Activated T-cell treated with anti-CD3 and anti-CD28 coated beads, Interleukin-2, amount 50 U/mL, for 72 hours (primary cell): ENCODE measurements at places on chromosomes 12 and 14. TPM values are rescaled to one million over a fixed set of nuclear protein-coding genes. Genes with fewer than 3 reads are reported as not detected.
A peak's percentile ranks its signal among the peaks of the same experiment; 100 is the strongest.

DNA sequence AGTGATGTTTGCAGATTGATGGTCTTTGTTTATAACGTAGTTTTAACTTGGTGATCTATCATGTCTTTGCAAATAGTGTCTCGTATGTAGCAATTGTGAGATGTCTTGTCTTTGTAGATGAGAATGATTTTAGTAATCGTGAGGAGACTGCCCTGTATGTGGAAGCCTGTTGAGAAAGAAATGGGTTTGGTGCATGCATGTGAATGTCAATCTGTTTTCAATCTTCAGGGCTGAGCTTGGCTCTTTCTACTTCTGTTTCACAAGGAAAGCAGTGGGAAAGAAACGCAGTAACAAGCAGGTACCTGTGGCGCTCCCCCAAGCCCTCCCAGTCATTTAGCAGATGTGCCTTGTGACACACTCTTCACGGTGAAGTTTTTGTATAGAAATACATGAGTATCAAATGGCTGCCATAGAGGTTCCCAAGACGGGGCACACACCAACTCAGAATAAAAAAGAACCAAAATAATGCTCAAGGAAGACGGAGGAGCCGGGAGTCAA is 342.8 kb upstream of the DDHD1 start:
- H3K4me3 ChIP-seq, result no peak overlapping the region
- no peaks in the 10 kb centered on the region for H3K27me3 ChIP-seq
- H3K27ac ChIP-seq, result no peak overlapping the region
- H3K36me3 ChIP-seq, result no peaks in the 10 kb centered on the region

- no peaks in the 10 kb centered on the region for H3K36me3 ChIP-seq
- peaks cover 2% of the 10 kb centered on the region for H3K4me1 ChIP-seq
- no peak overlapping the region for H3K4me3 ChIP-seq
- H3K27ac ChIP-seq, result no peak overlapping the region
Measured at GRCh38 chr12:31594681-31595080, 3.7 kb upstream of the DENND5B start.

GRCh38 chr12:124767066-124767821 is 96.4 kb downstream of the SCARB1 start:
- H3K27me3 ChIP-seq, result peaks cover 49% of the 10 kb centered on the region
- peaks cover 37% of the 10 kb centered on the region for H3K4me1 ChIP-seq
- H3K4me3 ChIP-seq, result no peak overlapping the region
- peak; percentile 89 for DNase-seq
- H3K27ac ChIP-seq, result no peak overlapping the region
- peaks cover 11% of the 10 kb centered on the region for H3K36me3 ChIP-seq

DNA sequence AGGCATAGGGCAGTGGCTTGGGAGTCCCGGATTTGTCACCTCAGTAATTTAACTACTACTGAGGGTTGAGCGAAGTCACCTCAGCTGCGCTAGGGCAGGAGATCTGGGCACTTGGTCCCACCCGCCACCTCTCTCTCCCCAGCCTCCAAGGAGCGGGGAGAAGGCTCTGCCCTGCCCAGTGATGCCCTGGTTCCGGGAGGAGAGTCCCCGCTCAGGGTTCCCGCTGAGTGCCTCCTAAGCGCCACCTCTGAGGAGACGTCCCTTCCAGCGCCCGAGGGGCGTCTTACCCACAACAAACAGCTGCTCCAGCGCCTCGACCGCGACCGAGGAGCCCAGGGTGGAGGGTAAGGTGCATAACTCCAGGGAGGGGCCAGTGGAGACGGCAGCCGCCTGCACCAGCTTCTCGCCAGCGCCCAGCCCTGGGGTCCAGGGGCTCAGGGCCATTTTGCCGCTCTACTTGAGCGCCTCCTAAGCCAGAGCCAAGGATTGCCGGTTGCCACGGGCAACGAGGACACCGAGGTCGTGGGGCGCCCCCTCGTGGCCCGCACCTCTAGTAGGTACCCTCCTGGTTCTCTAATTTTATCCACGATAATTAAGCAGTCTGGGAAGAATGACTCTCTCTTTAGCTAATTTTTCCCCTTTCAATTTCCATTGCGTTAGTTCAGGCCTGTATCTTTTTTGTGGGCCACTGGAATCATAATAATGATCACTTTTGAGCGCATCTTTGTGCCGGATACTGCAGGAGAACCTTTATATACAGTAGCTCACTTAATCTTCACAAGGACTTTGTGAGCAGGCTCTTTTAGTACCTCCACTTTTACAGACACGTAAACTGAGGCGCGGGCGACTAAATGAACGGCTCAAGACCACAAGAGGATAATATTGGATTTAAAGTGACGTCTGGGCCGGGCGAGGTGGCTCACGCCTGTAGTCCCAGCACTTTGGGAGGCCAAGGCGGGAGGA is at the start of gene CCDC175:
Gene CCDC175 (minus strand): TSS at position 481 of the 963 bp plus-strand sequence. CDS start 37 bp downstream, at position 444.
- H3K4me1 ChIP-seq, result peaks cover 13% of the 10 kb centered on the region
- peak within 1 kb of the TSS; percentile 83 for H3K4me3 ChIP-seq
- DNase-seq, result peak; percentile 91
- peaks cover 20% of the 10 kb centered on the region for H3K27me3 ChIP-seq

DNA sequence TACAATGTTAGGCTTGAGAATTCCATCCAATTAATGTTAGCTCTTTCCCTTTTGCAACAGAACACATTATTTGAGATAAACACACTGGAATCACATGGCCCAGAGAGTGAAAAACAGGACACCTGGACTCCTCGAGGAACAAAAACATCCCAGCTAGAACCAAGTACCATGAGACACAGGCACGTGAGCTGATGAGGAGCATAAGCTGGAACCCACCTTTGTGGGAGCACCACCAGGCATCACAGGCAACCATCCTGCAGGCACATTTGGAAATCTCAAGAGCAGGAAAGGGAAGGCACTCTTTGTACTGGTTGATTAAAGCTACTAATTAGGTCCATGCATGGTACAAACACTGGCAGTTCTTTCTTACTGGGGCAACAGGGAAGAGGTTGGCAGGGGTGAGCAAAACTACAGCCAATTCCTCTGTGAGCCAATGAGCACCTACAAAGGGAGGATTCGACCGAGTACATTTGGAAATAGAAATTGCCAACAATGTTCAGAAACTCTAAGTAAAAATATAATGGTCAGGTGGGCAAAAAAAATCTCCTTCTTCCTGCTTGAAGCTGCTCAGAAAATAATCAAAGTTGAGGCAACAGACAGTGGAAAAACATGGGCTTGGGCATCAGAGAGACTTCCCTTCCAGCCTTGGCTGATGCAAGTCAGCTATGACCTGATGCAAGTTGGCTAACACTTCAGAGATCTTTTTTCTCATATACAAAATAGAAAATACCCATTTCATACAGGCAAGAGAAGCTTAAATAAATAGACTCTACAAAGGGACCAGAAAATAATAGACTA is 216.7 kb downstream of the NUAK1 start:
- no peaks in the 10 kb centered on the region for H3K27me3 ChIP-seq
- H3K4me3 ChIP-seq, result no peak overlapping the region
- H3K36me3 ChIP-seq, result no peaks in the 10 kb centered on the region
- no peak for DNase-seq

The VDR gene
- 217 TPM for total RNA-seq

DNA sequence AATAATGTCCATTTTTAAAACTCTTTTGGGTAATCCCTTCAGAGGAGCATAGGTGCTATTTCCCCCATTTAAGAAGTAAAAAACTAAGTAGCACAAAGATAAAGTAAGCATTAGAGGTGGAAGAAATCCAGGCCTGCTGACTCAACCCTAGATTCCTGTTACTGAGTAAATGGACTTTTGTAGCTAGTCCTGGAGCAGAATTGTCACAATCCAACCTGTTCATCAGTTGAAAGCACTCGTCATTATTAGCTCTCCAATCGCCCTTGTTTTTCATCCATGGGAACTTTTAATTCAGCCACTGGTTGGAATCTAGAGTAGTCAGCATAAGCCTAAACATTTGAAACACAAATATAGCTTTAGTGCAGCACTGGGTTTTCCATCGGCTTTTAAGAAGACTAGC is 139.5 kb upstream of the AMIGO2 start:
- peaks cover 65% of the 10 kb centered on the region for H3K4me1 ChIP-seq
- peak overlapping the region; percentile 100 for H3K27ac ChIP-seq
- DNase-seq, result no peak
- H3K36me3 ChIP-seq, result peaks cover 52% of the 10 kb centered on the region
- H3K4me3 ChIP-seq, result peak overlapping the region; percentile 85
- no peaks in the 10 kb centered on the region for H3K27me3 ChIP-seq
